Right forelimb (tissue), 1 donor: ENCODE measurements at places on chromosomes 6 and 20.

DNA sequence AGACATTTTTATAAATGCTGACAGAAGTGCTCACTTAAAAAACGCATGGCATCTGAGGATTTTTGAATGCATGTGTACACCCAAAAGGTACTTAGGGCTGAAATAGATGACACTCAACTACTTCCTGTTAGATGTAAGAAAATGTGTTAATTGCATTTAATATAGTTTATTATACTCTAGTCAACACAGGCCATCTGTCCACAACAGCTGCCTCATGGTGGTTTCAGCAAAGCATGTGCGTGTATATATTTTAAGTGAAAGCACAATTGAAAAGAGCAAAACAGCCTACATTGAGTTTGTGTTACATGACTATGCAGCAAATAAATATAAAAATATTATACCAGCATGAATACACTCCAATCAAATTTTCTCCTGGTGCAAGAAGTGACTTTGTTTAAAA lies 1233.0 kb upstream of the EYS start:
- DNase-seq: no peak

- DNase-seq: no peak
Observed at GRCh38 chr6:12923644-12924235, 207.2 kb downstream of the PHACTR1 start.

DNA sequence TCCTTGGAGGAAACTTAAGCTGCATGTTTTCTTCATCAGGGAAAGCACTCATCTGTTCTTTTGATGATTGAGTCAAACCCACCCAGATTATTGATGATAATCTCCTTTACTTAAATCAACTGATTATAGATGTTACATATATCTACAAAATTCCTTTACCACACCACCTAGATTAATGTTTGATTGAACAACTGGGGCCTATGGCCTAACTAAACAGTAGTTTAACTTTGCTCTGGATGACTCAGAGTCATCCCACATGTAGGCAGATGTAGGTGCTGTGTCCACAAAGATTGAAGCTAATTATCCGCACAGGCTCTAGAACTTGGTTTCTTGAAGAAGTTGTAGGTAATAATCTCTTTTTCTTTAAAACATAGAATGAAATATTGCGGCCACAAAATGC lies 42.2 kb downstream of the PKIB start:
- DNase-seq: no peak

- DNase-seq: peak; percentile 70
Observed at GRCh38 chr6:84278321-84278998, 51.0 kb upstream of the CEP162 start.

DNA sequence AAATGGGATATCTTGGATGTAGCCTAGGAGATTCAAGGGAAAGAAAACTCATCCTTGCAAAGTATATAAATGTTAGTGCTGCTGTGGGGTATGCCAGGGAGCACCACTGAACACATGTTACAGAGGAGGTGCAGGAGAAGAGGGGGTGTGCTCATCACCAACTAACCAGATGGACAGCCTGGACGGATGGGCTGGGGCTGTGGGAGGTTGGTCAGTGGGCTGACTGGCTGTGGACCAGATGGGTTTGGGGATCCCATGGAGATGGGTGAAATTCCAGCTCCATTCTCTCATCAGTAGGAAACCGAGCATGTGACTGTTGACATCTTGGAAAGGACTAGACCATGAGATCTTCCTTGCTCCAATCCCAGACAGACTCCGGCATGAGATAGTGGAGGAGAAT lies 201.0 kb downstream of the LRFN2 start:
- DNase-seq: no peak

- no peak for DNase-seq
Observed at GRCh38 chr6:68427630-68428029, 207.5 kb upstream of the ADGRB3 start.

GRCh38 chr20:680638-681187 lies 5.1 kb upstream of the SCRT2 start:
- DNase-seq: no peak

DNA sequence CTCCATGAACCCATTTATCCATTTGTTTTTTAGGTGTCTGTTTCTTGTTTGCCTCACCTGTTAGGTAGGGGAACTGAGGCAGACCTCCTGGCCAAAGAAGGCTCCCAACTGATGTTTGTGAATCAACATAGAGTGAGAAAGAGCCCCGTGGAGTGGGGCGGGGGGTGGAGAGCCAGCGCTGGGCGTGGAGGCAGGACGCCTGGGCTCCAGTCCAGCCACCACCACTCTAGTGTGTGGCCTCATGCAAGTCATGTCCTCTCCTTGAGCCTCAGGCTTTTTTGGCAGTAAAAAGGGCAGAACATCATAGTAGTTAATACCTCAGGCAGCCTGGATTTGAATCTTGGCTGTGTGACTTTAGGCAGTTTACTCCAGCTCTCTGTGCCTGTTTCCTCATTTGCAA lies 42.2 kb upstream of the SCRT2 start:
- no peak for DNase-seq

- no peak for DNase-seq
Observed at GRCh38 chr6:137191670-137192069, 18.2 kb upstream of the IL22RA2 start.

DNA sequence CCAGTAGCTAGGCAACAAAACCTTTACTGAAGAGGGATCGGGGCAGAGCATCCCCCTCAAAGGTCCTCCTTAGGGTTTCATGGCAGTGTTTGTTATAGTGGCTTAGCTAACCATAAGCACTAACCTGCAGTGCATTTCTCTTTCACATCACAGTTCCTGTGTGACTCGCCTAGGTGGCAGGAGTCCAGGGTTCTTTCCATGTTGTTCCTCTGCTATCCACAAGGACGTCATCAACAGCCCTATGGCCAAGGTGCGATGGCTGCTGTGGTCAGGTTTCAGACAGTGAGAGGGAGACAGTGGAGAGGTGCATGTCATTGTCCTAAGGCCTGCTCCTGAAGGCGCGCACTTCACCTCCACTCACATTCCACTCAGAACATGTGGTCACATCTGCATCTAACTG lies 38.8 kb upstream of the FOXA2 start:
- no peak for DNase-seq

GRCh38 chr6:11370191-11371018 lies 137.9 kb upstream of the NEDD9 start:
- DNase-seq: no peak

GRCh38 chr6:81002126-81002525 lies 750.4 kb downstream of the TENT5A start:
- no peak for DNase-seq

- DNase-seq: no peak
Observed at GRCh38 chr20:48411245-48411644, 416.6 kb downstream of the PREX1 start.

DNA sequence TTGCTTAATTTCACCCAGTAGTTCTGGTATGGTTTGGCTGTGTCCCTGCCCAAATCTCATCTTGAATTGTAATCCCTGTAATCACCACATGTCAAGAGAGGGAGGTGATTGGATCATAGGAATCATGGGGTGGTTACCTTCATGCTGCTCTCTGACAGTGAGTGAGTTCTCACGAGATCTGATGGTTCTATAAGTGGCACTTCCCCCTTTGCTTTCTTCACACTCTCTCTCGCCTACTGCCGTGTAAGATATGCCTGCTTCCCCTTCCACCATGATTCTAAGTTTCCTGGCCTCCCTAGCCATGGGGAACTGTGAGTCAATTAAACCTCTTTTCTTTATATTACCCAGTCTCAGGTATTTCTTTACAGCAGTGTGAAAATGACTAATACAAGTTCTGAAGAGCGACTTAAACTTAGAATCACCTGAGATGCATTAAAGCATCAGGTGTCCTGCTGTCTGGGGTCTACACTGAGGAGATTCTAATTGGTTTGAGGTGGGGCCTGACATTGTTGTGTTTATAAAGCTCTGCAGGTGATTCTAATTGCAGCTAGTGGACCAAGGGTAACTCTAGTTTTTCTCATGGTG lies 82.1 kb upstream of the DTNBP1 start:
- DNase-seq: no peak

GRCh38 chr20:12434672-12435071 lies 517.0 kb downstream of the BTBD3 start:
- no peak for DNase-seq

- DNase-seq: no peak
Observed at GRCh38 chr6:151436300-151436699, 15.6 kb downstream of the RMND1 start.

- DNase-seq: no peak
Observed at GRCh38 chr6:124541573-124541972, 420.7 kb upstream of the RNF217 start.

- no peak for DNase-seq
Observed at GRCh38 chr6:80523531-80523997, 417.1 kb downstream of the BCKDHB start.

GRCh38 chr6:50030777-50031562 lies 9.2 kb upstream of the DEFB110 start:
- no peak for DNase-seq

DNA sequence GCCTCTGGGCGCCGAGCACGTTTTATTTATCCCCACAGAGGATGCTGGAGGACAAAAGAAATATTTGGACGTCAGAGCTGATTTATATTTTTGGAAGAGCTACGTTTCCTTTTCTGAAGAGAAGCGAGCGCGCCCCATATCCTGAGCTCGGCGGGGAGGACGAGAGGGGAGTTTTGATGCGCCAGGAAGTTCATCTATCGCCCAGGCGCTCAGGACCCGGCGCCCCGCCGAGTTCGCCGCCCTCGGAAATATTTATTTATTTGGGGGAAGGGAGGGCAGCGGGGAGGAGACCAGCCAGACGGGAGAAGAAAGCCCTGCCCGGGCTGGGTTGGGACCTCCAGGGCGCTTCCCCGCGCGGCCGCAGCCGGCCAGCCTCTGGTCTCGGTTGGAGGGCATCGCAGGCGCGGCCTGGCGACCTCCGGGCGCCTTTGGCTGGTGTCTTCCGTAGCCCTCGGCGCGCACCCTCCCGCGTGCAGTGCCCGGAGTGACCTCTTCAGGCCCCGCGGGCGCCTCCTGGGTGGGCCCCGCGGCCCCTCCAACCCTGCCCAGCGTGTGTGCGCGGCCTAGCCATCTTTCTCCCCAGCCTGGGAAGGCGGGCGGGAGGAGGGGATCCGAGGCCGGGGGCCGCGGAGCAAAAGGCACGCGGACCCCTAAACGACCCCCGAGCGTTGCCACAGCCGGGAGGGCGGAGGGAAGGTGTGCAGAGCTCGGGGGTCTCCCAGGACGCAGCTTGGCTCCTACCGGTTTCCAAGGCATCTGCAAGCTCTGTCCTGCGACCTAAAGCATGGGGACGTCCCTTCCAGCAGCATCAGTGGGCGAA lies 5.4 kb upstream of the FOXF2 start:
- DNase-seq: no peak

GRCh38 chr6:130223508-130223907 lies 757 bp upstream of the SAMD3 start:
- DNase-seq: no peak

DNA sequence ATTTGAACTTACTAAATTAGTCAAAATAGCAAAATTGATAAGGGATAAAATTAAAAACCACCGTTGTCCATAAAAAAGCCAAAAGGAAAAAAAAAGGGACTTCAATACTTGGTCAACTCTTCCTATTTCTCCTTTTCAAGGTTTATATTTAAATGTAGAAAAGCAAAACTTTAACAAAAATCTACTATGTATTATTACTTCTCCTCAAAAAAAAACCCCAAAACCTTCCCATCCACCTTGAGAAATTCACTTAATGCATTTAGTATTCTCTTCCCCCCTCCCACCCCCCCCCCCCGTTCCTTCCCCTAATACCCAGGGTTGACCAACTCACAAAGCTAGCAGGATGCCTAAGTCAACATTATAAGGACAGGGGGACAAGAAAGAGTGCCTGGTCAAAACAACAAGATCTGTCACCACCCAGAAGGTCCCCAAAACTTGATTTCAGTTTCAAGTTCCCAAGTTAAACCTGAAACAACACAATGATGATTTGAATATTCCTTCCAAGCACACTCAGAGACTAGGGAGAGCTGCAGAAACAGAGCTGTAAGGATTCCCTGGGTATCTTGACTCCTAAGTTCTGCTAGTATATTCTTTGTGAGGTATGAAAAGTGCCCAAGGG lies 14.6 kb downstream of the GMDS start:
- DNase-seq: no peak

DNA sequence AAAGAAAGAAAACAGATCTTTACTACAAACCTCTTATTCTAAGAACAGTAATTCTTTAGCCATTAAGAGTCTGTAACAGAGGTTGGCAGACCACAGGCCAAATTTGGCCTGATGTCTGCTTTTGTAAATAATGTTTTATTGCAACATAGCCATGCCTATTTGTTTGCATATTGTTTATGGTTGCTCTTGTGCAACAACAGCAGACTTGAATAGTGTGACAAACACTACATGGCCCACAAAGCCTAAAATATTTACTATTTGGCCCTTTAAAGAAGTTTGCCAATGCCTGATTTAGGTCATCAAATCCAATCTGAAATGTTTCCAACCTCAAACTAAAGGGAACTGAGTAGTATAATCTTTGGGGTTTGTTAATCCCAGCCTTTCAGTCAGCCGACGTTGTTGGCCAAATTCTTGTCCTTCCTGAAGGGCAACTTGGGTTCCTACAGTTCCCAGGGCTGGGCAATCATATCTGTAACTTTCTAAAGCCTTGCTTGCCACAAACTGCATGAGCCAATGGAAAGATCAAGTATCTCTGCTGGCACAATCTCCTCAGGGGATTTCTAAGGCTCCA lies 33.9 kb upstream of the TBC1D20 start:
- no peak for DNase-seq

GRCh38 chr6:42138190-42138589 lies 4.2 kb downstream of the C6orf132 start:
- no peak for DNase-seq

DNA sequence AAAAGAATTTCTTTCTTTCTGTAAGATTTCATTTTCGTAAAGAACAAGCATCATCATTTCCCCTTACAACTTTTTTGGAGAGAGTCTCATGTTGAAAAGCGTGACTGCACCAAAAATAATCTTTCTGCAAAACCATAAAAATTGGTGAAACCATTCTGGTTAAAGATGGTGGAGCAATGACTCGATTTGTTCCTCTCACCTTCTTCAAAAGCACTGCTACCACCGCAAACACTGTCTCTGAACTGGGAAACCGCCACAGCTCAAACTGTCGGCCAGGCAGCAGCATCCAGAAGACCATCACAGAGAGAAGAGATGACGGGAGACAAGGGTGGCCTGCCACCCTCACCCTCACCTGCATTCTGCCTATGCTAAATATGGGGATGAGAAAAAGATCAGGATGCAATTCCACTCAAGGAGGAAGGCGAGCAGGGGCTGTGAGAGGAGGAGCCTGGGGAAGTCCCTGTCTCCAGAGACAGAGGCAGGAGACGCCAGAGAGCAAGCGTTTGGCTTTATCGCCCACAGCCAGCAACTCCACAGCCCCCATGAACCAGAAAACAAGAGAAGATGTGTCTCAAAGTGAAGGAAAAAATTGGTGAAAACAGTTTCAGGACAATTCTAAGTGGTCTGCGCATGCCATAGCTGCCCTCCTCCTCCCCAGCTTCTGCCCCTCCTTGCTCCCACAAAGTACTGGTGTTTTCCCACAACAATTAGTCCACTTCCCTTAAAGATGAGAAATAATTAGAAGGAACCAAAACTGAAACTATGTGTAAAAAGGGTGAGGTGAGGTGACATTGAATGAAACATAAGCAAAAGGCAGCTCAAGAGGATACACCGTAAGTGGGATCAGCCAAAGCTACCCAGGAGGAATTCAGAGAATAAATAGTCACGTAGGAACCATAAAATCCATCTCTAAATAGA lies 255.5 kb downstream of the KIF16B start:
- DNase-seq: no peak

- DNase-seq: no peak
Observed at GRCh38 chr20:57567471-57568079, 6.7 kb downstream of the PCK1 start.

- DNase-seq: no peak
Observed at GRCh38 chr20:59648466-59649070, 44.2 kb downstream of the PHACTR3 start.

GRCh38 chr6:21965953-21966539 lies 330.8 kb downstream of the PRL start:
- no peak for DNase-seq

- no peak for DNase-seq
Observed at GRCh38 chr6:259901-260508, 32.3 kb upstream of the DUSP22 start.
